ENCODE measurements at places on chromosomes 4 and X.

- DNase-seq = no peak
These were observed 46.6 kb downstream of the CD40LG start for GRCh38 chrX:136694431-136695087.

DNA sequence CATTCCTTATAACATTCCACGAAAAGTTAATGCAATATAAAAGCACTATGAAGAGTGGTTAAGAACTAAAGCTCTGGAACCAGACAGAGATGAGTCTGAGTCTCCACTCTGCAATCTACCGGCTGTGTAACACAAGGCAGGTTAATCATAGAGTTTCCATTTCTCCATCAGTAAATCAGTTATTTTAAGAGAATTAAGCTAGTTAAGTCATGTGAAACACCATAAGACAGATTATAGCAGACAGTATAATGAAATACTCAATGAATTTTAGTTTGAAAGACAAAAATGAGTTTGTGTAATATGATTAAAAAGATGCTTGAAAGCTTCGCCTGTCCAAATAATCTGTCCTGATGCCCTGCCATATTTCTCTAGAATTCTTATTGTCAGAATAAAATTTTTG lies 282.6 kb upstream of the ACTRT1 start:
- no peak for DNase-seq

DNA sequence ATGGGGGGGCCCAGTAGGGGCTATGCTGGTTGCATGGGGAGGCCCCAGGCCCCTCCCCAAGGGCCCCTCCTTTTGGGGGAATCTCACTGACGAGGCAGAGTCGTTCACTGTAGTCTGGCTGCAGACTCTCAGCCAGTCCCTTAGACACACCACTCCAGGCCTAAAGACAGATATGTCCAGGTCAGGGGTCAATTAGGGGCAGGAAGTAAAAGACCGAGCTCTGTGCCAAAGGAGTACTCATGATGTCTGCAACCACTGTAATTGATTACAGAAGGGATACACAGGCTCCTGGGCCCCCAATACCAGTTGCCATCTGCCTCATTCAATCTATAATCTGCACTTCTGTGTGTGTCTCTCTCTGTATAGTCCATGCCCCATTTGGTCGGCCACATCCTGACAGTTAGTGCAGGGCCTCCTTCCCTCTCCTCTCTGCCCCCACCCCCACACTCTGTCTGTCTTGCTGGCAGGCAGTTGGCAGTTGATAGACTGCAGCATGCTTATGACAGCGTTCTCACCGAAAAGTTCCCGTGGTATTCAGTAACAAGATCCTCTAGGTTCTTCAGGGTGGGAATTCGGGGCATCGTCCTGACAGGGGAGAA lies 1.3 kb upstream of the CXorf65 start:
- no peak for DNase-seq

DNA sequence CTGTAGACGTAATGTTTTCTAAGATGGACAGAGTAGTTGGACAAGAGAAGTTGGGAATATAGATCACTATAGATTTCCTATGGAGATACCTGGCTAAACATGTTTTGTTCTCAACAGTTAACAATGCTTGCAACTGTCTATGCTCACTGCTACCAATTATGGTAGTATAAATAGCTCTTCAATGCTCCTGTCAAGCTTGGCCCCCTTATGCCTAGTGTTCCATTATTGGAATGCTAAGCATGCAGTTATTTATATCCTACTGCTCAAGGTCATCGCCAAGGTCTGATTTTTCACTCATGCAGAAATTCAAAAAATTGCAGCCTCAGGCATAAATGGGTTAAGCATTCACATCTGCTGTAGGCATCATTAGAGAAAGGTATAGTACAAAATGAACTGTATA lies 519.0 kb downstream of the IL15 start:
- no peak for DNase-seq

DNA sequence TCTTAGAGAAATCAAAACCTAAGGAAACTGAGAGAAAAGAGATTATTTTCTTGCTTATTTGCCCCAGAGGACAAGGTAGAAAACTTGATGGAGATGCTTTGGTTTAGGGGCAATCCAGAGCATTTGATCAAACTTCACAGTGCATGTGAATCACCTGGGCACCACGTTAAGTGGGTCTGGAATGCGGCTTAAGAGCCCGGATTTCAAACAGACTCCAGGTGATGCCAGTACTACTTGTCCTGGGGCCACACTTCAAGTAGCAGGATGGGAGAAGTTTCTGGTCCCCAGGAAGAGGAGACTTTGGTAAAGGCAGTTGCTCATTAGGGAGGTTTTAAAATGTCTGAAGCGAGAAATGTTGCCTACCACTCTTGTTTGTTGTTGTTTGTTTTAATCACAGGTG lies 51.8 kb downstream of the PHOX2B start:
- DNase-seq = no peak

DNA sequence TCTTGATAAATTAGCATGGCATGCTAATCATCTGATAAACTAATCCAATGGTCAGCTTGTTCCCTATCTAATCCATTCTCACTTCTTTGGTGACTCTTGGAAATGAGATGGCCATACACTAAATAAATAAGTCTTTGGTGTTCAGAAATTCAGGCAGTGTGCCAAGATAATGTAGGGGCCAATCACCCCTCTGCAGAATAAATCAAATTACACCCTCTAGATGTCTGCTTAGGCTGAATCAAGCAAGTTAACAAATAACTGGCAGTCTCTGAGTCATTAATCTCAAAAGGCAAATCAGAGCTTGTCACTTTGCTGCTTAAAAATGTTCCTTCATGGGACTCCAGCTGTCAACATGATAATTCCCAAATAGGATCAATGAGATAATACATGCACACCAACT lies 97.4 kb downstream of the NLGN4X start:
- no peak for DNase-seq

DNA sequence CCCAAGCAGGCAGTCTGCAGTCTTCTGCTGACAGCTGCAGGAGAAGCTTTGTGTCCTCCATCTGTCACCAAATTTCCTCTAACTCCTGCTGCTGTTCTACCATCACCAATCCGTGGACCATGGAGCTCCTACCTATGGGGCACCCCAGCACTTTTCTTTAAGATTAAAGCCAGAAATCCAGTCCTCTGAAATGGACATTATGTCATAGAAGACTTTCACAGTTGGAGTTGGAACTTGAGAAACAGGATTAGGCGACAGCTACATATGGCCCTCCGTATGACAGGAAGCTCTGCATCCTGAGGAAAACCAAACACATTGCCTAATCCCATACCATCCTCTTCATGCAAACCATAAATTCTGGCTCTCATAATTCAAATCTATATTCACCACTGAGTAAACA lies 470.6 kb upstream of the GALNTL6 start:
- DNase-seq = no peak

DNA sequence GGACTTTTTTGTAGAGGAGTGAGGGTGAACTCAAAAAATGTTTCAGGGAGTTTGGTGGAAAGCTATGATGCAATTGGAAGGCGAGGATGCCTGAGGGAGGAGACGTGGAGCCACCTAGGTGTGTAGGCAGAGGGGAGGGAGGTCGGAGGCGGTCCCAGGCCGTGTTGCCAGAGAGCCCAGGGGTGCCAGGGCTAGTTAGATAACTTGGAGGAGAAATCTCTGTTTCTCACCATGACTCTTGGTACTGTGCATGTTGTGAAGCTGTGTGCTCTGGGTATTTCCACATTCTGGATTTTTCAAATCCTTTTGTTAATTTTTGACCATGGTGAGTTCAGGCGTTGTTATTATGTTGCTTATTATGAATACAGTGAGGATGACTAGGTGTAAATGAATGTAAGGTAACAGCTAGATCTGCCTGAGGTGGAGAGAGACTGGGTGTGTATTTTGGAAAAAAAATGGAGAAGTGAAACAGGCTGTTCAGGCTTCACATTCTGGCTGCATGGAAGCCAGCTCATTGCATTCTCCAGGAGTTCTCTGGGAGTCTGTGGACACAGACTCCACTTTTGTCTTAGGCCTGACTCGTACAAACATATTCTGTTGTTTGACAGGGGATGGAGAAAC lies 4.5 kb downstream of the RAB9A start:
- no peak for DNase-seq

DNA sequence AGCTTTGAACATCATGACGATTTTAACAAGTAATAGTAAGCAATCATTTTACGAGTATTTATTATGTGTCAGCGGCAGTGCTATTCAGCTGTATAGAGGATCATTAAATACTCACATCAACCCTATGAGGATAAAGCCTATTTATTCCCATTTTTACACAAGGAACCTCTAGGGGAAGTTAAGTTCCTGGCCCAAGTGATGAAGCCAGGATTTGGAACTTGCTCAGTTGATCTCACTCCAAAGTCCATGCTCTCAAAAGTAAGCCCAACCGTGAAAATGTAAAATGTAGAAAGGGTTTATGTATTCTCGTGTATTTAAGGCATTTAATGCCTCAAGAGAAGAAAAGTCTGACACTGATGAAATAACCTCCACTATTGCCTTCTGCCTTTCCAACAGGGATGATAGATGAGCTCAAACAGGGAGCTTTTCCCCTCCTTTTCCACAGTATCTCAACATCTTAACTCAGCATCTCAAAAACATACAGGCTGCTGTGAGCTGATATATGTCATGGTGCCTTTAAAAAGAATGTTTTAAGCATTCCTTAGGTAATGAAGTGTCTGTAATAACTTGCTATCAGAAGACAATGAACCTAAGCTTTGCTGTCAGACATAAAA lies 35.0 kb upstream of the PLA2G12A start:
- DNase-seq = no peak

DNA sequence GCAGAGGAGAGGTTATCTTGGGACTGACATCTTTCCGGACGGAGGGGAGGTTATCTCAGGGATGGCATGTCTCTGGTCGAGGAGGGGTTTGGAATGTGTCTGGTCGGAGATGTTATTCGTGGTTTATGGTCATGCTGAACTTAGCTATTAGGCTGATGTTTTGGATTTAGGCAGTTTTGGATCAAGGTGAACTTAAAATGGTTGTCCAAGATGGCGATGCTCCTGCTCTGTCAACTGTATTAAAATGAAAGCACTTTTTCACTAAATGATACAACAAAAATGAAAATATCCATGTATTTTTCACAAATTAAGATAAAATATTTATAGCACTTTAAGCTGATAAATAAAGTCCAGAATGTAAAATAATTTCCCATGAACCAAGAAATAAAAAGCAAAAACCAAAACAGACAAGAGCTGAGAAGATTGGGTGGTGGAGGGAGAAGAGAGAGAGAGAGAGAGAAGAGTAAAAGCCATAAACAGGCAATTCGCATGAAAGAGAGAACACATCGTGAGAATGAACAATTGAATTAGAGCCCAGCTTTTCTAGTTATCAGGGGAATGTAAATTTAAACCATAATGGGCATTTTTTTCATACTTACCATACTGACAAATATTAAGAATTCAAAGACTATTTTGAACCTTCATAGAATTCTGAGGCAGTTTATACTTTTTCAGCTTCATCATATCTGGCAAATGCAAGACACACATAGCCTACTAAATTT lies 2236.0 kb upstream of the AGA start:
- DNase-seq = no peak

- no peak for DNase-seq
These were observed 118.7 kb upstream of the ANXA3 start for GRCh38 chr4:78432896-78433295.

- no peak for DNase-seq
These were observed 33.7 kb downstream of the PIGG start for GRCh38 chr4:532588-533317.

GRCh38 chr4:76989391-76990061 lies 40.0 kb downstream of the SEPTIN11 start:
- DNase-seq = peak; percentile 24

DNA sequence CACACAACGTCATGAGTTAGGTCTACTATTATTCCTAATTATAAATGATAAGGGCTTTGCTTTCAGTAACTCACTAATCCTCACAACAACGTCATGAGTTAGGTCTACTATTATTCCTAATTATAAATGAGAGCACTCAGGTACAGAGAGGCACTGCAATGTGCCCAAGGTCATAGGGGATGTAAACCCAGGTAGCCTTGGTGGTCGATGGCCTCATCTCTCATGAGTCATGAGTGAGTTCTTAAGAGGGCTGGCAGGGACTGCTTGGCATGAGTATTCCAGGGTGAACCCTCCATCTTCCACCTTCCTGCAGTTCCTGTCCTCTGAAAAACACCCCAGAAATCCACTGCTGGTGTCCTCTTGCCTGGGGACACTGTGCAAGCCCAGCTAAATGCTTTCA lies 317.1 kb downstream of the STK32B start:
- DNase-seq = no peak

GRCh38 chr4:71709961-71710360 lies 73.9 kb downstream of the GC start:
- DNase-seq = no peak

GRCh38 chr4:71595576-71596108 lies 188.2 kb downstream of the GC start:
- DNase-seq = no peak

DNA sequence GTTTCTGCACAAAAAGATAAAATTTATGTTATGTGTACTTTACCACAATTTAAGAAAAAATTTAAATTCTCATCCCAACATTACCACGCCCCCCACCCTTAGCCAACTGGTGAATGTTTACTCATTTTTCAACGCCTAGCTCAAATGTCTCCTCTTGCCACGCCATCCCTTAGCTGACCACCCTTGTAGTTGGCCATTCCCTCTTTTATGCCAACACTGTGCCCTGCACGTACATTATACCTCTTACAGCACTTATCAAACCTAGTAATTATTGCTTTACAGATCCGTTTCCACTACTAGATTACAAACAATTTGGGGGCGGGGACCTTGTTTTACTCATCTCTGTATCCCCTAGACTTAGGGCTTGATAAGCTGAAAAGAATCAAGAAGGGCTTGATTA lies 644 bp downstream of the ERCC6L start:
- DNase-seq = no peak

Measured in activated T-helper 1 cell treated with anti-CD3 and anti-CD28 coated beads, Interleukin-2, amount 50 U/mL, for 16 hours (primary cell).